ENCODE measurements at places on chromosomes 11 and 22.

- no peak for DNase-seq
Measured at GRCh38 chr11:28439403-28439802, 331.2 kb downstream of the METTL15 start.

GRCh38 chr11:116507849-116508695, 264.7 kb downstream of the BUD13 start:
- no peak for DNase-seq

GRCh38 chr22:20182365-20182764, 31.5 kb upstream of the CCDC188 start:
- DNase-seq = no peak

GRCh38 chr11:131999084-131999483, 628.7 kb downstream of the NTM start:
- no peak for DNase-seq

DNA sequence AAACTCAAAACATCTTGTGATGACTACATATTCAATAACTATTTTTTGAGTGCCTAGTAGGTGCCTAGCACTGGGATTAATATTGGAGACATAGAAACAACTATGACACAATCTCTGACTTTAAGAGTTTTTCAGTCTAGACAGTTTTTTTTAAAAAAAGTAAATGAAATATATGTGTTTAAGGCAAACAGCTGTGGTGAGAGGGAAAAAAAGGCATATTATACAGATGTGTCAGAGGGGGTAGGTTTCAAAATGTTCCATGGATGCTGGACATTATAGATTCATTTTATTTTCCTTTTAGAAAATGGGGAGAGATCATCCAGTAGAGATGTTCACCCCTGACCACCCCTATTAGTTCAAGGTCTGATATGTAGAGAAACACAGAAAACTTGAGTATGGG, 90.8 kb downstream of the LUZP2 start:
- no peak for DNase-seq

DNA sequence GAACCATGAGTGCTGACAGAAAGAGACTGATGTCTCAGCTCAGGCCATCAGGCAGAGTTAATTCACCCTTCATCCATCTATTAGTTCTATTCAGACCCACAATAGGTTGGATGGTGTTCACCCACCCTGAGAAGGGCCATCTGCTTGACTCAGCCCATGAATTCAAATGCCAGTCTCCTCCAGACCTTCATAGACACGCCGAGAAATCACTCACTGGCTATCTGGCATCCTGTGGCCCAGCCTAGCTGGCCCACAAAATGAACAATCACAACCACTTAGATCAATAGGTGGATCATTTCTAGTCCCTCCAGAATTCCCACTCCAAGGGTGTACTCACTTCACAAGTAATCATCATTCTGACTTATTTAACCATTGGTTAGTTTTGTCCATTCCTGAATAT, 58.2 kb downstream of the MYEOV start:
- DNase-seq = no peak

DNA sequence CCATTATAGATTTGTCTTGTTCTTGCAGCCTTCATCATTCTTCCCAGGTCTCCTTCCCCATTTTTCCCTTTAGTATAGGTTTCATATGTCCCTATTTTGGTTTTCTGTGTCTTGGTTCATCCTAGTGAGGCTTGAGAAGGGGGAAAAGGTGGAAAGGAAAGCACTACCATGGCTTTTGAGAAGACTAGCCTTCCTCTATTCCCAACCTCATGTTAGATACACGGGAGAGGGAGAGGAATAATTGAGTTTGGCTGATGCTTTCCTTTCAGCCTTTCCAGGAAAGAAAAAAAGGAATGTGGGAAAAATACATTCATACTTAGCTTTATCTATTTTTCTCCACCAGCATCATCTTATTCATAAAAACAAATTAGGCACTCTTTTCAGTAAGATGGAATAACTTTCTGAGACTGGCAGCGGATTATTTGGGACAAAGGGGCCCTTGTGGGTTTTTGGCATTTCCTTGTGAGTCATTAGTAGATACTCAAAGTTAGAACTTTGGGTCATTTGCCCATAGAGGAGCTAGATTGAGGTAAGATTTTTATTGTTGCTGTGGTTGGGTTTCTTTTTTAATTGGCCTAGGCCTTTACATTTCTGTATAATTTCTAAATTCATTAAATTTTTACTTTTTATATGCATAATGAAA, 23.8 kb downstream of the CAPRIN1 start:
- DNase-seq = no peak

GRCh38 chr11:94948070-94948617, 25.2 kb downstream of the CWC15 start:
- no peak for DNase-seq

- no peak for DNase-seq
Measured at GRCh38 chr11:70201882-70202861, 924 bp upstream of the FADD start.

All from GM13976 (cell line).